ENCODE measurements at places on chromosomes 5 and 9.

- DNase-seq, result no peak
Observed at GRCh38 chr9:23779220-23779619, 46.8 kb downstream of the ELAVL2 start.

GRCh38 chr5:345404-346195 lies 24.1 kb downstream of the AHRR start:
- no peak for DNase-seq

GRCh38 chr5:90274216-90274615 lies 135.3 kb downstream of the CETN3 start:
- no peak for DNase-seq

DNA sequence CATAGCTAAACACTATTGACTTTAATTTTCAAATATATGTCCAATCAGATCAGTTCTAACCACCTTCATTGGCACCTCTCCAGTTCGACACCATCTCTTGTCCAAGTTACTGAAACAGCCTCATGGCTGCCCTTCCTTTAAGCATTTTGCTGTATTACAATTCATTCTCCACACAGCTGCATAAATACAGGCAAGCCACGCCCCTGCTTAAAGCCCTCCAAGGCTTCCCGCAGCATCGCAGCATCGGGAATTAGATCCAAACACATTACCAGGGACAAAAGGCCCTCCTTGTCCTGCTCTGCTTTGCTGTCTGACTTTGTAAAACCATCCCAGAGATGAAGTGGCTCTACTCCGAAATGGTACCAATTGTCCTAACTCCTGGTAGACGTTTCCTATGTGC lies 75.1 kb upstream of the RAI14 start:
- no peak for DNase-seq

DNA sequence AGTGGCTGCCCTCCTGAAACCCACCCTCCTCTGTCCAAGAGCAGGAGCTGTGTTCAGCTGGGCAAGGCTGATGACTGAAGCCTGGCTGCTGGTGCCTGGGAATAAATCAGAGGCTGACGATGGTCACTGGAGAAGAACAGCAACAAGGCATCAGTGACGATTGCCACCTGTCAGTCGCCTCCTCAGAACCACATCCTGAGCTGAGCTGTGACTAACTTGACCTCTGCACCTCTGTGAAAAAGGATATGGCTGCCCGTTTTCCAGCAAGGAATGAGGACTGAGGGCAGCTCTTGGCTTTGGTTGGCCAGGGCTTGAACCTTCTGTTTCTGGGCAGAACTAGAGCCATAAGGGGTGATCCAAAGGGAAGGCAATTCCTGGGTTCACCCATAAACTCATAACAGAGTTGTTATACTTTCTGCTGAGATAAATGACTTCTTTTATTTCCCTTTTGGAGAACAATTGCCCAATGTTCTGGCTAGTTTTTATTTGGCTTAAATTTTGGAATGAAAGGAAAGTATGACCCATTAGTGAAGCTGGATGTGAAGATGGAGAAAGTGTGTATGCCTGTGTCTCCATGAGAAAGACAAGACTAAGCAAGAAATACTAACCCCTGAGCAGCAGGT lies 40.1 kb downstream of the TRIP13 start:
- DNase-seq, result no peak

Data from BJ (cell line).